EH (cell line): ENCODE measurements at places on chromosomes 5 and 9.

DNA sequence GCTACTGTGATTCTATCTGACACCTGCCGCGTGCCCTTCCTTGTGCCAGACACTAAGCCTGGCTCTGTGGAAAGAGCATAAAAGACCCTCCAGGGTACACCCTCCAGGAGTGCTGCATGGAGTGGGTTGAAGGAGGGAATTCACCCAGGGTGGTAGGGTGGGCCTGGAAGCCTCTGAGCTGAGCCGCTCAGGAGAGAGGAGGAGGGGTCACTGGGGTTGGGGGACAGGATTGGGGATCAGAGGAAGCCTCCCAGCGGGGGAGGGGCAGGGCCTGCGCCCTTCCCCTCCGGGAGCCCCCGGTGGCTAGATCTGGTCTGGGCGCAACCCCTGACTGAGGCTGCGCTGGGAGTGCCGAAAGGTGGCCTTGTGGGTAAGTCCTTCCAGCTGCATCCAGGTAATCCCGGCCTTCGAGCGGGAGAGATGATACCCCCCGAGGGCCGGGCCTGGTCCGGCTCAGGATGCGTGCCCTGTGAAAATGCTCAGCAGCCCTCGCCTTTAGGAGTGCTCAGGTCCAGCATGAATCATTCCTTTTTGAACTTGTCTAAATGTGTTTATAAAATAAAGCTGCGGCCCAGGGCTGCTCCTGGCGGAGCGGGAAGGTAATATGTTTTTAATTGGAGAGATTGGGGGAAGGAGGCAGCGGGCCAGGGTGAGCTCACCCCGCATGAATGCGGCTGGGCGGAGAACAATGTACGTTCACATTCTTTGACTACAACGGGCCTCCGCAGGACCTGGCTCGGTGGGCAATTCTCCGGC is 118.1 kb upstream of the SMIM23 start:
- DNase-seq, result peak; percentile 85

GRCh38 chr9:97447001-97447400 is 35.1 kb downstream of the TDRD7 start:
- DNase-seq, result no peak

DNA sequence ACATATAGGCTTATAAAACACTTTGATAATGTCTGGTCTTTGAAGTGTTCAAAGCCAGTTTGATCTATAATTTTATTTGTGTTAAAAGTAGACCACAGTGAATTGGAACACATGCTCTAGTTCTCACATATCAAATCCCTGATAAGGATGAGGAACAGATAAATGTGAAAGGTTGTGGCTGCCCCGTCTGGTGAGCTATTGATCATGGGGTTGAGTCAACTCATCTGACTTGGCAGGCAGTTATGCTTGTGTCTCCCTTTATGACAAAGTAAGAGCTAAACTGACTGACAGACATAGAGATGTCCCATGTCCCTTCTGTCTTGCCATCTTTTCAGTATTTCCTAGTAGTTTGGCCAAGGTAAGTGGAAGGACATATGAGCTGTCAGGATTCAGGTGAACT is 2.9 kb upstream of the ERMP1 start:
- no peak for DNase-seq

DNA sequence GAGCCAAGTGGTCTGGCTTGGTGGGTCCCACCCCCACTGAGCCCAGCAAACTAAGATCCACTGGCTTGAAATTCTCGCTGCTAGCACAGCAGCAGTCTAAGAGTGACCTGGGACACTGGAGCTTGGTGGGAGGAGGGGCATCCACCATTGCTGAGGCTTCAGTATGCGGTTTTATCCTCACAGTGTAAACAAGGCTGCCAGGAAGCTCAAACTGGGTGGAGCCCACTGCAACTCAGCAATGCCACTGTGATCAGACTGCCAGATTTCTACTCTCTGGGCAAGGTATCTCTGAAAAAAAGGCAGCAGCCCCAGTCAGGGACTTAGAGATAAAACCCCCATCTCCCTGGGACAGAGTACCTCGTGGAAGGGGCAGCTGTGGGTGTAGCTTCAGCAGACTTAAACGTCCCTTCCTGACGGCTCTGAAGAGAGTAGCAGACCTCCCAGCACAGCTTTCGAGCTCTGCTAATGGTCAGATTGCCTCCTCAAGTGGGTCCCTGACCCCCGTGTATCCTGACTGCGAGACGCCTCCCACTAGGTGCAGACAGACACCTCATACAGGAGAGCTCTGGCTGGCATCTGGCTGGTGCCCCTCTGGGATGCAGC is 18.2 kb upstream of the STK32A start:
- DNase-seq, result peak; percentile 9

GRCh38 chr5:93746406-93747056 is 5.1 kb upstream of the POU5F2 start:
- DNase-seq, result peak; percentile 59

DNA sequence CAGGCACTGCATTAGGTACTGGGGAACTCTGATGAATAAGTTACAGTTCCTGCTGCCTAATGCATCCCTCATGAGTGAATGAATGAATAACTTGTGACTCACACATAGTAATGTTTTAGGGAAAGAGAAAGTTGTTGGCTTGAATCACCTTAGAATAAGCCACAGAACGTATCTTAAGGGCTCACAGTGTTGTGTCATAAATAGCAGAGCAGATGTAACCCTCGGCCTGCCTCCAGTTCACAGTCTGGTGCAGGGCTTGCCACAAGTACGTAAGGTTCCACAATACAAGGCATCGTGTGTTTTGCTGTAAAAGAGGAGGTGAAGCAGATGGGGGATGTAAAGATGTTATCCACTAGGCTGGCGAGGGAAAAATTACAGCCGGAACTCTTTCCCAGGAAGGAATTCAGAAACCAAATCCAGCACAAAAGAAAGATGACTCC is 218.7 kb downstream of the TRPM3 start:
- peak; percentile 98 for DNase-seq

DNA sequence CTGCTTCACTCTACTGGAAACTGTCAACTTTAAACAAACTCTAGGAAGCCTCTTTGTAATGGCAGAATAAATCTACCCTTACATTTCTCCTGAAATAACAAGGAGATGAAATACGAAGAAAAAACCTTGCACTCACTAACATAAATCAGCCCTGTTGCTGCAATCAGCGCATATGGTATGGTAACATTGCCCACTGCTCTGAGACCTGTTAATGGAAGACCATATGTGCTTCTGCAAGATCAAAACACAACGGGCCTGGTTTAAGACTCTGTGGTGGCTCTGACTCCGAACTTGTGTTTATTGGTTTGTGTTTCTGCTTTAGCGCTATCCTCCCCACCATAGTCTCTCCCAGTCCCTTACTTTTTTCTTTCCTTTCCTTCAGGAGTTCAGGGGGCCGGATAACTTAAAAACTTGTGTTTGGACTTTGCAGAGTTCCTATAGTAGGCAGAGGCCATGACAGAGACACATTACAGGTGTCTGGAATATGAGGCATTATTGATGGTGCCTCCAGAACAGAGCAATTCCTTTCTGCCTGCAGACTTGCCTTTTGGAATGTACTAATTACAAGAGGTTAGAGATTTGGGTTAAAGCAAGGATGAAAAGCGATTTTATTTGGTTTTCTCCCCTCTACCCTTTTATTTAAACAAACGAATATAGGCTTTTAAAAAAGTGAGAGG is 110.8 kb downstream of the PSAT1 start:
- no peak for DNase-seq

DNA sequence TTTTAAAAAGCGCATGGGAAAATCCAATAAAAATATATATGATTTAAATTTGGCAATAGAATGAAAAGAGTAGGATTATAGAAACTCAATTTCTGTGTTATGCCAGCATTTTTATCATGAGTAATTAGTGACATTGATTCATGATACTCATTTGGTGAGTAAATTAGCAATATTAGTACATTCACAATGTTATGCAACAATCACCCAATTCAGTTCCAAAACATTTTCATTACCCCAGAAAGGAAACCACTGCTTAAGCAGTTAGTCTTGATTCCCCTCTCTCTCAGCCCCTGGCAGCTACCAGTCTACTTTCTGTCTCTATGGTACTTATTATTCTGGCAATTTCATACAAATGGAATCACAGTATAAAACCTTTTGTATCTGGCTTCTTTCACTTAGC is 27.0 kb downstream of the OSMR start:
- DNase-seq, result no peak

DNA sequence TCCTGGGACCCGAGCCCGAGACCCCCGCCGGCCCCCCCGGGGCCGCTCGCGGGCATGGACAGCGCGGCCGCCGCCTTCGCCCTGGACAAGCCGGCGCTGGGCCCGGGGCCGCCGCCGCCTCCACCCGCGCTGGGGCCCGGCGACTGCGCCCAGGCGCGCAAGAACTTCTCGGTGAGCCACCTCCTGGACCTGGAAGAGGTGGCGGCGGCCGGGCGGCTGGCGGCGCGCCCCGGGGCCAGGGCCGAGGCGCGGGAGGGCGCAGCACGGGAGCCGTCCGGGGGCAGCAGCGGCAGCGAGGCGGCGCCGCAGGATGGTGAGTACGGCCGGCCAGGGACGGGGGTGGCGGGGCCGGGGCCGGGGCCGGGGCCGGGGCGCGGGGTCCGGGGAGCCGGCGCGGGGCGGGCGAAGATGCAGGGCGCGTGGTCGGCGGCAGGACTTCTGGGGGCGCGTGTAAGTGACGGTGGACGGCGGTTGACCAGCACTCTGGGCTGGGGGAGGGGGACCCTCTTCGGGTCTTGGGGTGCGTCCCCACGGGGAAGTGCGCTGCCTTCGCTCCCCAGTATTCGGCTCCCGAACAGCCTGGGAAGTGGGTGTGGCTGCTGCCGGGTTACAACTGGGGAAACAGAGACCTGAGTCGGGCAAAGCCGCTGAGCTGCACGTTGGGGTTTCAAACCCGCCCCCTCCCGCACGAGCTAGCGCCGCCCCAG is 520 bp downstream of the PRRX2 start:
- DNase-seq, result peak; percentile 33

DNA sequence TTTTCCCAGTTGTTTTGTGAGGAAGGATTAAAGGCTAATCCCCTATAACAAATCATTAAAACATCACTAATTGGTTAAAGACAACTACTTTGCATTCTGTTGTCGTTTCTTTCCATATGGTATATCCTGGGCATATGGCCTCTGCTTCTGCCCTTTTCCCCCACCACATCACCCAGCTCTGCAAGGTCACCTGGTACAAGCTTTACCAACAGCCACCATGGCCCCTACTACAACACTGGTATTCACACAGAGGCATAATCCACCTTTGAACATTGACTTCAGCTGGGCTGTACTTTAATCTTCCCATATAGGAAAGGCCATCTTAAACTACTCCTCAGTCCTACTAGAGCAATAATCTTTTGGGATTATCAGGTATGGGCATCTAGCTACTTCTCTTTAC is 866.1 kb downstream of the TLE4 start:
- DNase-seq, result no peak

DNA sequence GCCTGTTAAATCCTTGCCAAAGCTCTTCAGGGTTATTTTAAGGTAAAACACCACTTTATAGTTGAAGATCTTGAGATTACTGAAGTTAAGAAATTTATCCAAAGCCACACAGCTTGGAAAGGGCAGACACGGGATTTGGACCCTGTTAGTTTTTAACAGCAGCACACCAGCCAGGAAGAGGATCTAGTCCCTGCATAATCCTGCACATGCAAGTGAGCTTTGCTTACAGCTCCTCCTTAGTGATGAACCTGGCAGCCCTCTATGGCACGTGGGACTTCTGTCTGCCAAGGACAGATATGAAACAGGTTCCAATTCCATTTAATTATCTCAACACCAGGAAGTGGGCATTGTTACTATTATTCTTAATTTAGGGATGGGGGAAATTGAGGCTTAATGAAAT is 108.7 kb downstream of the TRIM32 start:
- DNase-seq, result no peak

DNA sequence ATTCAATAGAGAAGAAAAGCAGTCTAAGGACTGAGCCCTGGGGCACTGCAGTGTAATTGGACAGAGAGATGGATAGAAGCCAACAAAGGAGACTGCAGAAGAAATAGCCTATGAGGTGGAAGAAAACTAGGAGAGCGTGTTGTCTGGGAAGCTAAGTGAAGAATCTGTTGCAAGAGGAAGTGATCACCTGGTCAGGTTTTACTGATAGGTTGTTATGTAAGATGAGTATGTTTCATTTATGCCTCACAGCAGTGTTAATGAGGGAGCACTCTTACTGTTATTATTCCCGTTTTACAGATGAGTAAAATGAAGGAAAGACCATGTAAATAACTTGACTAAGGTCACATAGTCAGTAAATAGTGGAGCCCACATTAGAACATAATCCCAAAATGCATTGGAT is 80.0 kb upstream of the GRHPR start:
- DNase-seq, result no peak

GRCh38 chr5:52010454-52010853 is 627.2 kb downstream of the ISL1 start:
- no peak for DNase-seq

- peak; percentile 43 for DNase-seq
Measured at GRCh38 chr9:83596899-83597504, 25.9 kb upstream of the IDNK start.

DNA sequence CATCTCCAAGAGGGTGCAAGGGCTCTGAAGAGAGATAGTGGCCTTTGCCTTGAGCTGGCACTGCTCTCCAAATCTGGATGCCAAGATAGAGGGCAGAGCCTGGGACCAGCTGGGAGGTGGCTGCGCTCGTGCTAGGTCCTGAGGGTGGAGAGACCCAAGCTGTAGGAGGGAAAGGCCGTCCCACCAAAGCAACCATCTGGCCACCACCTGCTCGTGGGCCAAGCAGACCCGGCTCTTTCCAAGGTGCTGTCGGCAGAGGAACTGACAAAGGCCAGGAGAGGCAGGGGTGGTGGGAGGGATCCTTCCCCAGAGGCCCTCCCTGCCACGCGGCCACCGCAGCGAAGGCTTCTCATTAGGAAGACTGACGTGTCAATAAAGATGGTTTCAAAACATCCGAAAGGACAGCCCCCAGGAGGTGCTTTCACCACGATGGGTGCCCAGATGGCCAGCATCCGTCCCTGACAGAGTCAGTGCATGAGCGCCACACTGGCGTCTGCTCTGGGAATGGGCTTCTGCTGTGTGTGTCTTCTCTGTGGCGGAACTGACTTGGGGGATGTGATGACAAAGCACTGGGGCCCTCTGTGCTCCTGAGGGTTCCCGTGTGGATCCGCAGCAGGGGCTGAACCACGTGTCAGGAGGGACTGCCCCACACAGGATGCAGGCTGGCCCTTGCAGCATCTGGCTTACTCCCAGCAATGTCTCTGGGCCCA is 213.5 kb downstream of the FANCC start:
- DNase-seq, result peak; percentile 35

DNA sequence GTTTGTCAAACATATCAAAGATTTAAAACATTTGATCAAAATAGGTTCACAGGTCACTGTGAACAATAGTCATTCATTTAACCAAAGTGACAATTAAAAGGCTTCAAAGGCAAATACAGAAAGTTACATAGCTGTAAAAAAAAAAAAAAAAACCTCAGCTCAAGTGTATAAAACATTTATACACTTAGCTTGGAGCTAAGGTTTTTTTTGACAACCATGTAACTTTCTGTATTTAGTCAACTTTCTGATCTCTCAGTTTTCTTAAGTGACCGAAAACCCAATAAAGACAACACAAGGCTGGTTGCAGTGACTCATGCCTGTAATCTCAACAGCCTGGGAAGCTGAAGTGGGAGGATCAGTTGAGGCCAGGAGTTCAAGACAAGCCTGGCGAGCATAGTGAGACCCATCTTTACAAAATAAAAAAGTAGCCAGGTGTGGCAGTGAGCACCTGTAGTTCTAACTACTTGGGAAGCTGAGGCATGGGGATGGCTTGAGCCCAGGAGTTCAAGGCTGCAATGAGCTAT is 16.4 kb upstream of the UBTD2 start:
- DNase-seq, result peak; percentile 65

GRCh38 chr5:87147441-87147840 is 120.2 kb upstream of the RASA1 start:
- peak; percentile 64 for DNase-seq
